Stimulated activated CD8-positive, alpha-beta memory T cell treated with anti-CD3 and anti-CD28 coated beads, Interleukin-4, amount 100 ng/mL, for 4 hours (primary cell): ENCODE measurements at places on chromosomes 1 and 21.

GRCh38 chr1:112674986-112675727, 698 bp downstream of the MOV10 start:
- no peak for DNase-seq

DNA sequence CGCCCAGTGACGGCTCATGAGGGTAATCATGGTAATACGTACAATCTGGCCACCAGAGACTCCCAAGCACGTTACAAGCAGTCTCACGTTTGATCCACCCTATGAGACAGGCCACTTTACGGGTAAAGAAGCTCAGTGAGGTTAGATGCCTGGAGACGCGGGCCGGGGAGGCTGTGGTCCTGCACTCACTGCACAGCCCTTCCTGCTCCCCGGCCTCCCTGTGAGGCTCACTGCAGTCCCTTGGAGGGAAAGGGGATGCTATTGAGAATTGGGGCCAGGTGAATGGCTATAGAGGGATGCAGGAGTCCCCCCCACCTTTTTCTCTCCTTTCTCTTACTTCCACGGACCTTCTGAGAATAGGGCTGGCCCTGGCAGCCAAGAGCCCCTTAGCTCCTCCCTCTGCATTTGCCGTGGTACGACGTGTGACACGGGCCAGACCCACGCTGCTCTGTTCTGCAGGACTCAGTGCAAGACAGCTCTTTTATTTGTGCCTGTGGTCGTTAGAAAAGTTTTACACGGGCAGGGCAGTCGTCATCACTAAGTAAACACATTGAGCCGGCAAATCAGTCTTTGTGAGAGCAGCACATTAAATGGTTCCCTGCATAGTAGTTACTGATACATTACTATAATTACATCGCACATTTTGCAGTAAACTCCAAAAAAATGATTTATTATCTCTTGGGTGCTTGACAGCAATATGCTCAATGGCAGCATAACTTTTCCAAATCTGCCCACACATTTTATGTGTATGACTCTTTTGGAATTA, 18.8 kb downstream of the KIF26B start:
- DNase-seq: no peak

GRCh38 chr21:30674312-30674711, 31.6 kb downstream of the KRTAP20-3 start:
- DNase-seq: no peak

DNA sequence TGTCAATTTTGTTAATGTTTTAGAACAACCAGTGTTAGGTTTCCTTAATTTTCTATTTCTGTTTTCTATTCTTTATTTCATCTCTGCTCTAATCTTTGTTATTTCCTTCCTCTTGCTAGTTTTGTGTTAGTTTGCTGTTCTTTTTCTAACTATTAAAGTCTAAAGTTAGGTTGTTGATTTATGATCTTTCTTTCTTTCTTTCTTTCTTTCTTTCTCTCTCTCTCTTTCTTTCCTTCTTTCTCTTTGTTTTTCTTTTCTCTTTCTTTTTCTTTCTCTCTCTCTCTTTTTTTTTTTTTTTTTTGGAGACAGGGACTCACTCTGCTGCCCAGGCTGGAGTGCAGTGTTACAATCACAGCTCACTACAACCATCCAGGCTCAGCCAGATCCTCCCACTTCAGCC, 17.4 kb upstream of the KLF18 start:
- no peak for DNase-seq

GRCh38 chr1:210428696-210429095, 100.0 kb downstream of the HHAT start:
- DNase-seq: no peak

DNA sequence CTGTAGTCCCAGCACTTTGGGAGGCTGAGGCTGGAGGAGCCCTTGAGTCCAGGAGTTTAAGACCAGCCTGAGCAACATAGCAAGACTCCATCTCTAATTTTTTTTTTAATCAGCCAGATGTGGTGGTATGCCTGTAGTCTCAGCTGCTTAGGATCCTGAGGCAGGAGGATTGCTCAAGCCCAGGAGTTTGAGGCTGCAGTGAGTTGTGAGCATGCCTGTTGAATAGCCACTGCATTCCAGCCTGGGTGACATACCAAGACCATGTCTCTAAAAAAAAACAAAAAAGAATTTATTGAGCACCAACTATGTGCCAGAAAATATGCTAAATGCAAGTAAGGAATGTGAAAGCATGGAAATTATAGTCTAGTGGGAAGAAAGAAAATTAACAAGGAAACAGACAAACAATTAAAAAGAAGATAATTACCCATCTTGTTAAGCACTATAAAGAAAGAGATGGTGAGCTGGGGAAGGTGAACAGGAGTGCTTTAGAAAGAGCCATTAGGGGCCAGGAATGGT, 104.0 kb upstream of the ZNF678 start:
- no peak for DNase-seq

- DNase-seq: no peak
Measured at GRCh38 chr1:179872558-179872957, 5.0 kb downstream of the TOR1AIP2 start.

DNA sequence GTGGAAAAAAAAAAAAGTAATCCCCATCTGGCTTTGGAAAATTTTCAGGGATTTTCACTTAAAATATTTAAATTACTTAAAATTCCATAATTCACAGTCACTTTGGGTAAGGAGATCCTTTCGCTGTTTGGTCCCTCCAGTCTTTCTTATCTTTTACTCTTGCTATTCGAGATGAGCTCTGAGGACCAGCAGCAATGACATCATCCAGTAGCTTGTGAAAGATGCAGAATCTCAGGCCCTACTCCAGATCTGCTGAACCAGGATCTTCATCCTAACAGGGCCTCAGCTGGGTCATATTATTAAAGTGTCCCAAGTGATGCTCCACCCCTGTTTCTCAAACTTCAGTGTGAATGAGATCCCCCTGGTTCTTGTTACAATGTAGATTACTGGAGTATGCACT, 46.9 kb upstream of the PLXNA2 start:
- no peak for DNase-seq

- no peak for DNase-seq
Measured at GRCh38 chr1:222813866-222814535, 838 bp upstream of the DISP1 start.

DNA sequence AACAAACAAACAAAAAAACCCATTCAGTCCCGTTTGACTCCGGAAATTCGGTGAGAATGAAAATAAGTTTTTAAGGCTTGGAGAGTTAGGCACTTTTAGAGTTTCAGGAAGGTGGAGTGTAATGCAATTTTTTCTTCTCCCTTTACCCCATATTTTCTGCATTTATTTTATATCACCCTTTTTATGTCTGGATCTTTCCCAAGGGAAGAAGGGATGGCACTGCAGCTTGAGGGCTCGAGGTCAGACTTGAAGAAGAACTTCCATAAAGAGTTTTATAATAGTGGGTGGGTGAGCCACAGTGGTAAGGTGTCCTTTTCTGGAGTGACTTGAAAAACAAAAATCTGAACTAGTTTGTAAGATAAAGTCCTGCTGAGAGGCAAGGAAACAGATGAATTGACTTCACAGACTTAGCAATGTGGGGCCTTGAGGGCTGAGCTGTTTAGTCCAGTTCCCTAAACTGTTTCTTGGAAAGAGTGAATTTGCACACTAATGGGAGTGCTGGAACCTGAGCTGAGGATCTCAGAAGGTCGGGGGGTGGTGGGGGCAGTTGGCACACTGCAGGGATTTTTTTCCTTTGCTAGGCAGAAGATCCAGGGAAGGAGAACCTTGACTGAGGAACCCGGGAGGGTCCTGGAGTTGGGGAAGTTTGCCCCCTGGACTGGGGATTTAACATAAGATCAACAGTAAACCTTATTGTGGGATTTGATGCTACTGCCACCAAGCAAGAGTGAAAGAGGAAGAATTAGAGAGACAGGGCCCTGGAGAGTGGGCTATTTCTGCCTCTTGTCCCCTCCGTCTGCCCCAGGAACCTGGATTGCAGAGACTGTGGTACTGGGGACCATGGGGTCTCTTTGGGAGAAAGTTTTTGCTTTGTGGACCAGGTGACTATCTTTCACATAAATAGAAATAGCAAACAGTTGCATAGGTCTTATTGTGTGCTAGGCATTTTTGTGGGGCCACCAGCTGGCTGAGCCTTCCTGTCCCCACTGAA, 1.8 kb upstream of the MEX3A start:
- no peak for DNase-seq

- DNase-seq: no peak
Measured at GRCh38 chr1:9128166-9128519, 759 bp downstream of the GPR157 start.
